Inflammatory macrophage (primary cell): ENCODE measurements at places on chromosomes 13 and 19.

DNA sequence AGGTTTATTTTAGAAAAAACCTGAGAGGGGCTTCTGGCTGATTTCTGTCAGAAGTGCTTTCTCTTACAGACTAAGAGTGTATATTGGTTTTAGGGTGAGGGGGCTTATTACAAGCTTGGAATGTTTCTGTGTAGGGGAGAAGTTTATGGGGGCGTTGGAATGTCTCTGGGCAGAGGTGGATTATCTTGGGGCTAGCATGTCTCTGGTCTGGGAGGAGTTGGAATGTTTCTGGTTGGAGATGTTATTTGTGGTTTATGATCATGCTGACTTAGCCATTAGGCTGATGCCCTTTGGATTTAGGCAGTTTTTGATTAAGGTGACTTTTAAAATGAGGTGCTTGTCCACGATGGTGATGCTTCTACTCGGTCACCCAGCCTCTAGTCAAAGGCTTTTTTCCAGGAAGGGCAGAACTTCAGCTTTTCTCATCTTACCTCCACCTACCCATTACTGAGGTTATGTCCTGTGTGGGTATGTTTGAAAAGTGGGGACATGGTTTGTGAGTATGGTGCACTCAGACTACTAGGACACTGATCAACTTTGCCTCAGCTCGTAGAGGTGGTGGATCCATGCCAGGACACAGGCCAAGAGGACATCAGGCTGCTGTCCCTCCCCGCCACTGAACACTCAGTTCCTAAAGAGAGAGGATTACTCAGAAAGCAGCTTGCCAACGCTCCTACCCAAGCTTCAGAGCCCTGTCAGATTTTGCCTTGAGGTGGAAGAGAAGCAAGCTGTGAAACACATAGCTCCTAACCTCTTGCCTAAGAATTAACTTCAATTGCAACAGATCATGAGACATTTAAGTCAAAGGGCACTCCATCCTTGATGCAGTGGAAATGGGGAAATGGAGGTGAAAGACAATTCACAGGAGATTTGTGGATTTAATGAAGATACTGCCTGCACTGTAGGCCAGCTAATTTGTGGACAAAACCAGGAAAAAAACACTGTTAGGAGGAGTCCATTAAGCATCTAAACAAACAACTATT, 63.6 kb downstream of the ZNF44 start:
- peak; percentile 8 for DNase-seq

DNA sequence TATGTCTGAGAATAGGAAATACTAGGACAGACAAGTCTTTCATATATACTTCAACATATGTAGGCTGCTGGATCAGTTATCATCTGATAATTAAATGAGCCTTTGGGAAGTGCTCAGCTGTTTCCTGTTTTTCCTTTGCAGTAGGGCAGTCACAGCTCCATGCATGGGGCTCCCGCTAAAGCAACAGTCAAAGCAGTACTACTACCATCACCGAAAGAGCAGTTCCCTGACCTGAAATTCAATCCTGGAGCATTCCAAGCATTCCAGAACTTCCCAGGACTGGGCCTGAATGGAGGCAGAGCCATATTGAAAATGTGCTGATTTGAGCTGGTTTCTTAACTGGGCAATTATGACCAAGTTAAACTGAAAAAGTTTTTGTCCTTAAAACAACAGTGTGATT, 20.5 kb downstream of the MICU2 start:
- no peak for DNase-seq

GRCh38 chr13:95197548-95197947, 103.7 kb downstream of the ABCC4 start:
- DNase-seq, result no peak

DNA sequence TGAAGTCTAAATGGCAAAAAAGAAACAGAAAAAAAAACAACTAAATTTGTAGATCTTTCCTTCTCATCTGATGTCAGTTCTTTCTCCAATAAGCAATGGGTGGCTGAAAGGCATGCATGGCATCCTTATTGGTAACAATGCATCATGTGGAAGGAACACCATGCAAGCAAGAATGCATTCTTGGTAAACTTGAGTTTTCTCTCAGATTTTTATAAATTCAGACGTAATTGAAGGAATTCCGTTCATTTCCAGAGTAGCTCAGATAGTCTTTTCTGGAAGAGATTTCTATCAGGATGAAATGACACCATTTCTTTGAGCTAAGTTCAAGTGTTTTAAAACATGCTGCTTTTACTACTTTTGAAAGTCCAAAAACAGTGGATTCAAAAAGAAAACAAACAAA, 373.0 kb downstream of the COG6 start:
- no peak for DNase-seq

DNA sequence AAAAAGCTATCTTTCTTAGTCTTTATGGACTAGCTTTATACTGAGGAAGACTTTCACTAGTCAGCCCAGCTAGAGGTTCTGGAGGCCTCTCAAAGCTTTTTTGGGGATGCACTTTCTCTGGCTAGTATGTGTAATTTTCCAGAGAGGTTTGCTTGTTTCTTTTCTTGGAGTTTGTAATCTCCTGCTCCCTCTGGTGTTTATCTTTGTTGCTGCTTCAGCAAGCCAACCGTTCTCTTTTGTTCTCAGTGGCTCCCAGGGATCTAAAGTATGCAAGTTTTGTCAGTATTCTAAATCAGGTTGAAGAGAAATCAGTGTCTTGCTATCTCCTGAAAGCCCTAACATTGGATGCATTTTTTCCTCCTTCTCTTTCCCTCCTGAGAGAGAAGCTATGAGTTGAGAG, 121.1 kb upstream of the MYO16 start:
- peak; percentile 48 for DNase-seq

- no peak for DNase-seq
These were observed 14.6 kb downstream of the JOSD2 start for GRCh38 chr19:50496189-50497021.

GRCh38 chr13:43251961-43252360, 228.6 kb downstream of the DNAJC15 start:
- DNase-seq, result no peak

DNA sequence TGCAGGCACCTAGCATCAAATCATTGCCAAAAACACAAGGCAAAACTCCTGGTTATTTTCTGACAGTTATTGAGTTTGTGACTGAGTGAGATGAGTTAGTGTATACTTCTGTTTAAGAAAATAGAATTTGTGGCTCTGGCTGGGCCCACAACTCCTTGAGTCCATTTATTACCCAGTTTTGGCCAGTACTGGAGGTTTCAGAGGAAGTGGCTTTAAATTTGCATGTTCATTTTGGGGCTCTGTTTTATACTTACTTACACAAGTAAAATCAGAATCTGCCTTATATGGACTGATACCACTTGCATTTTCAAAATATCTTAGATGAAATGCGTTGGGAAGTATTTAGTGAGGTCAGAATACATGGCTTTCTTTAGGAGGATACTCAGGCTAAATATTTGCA, 29.0 kb downstream of the TNFSF11 start:
- DNase-seq, result no peak

GRCh38 chr19:35056513-35057063, 15.1 kb downstream of the HPN start:
- no peak for DNase-seq

DNA sequence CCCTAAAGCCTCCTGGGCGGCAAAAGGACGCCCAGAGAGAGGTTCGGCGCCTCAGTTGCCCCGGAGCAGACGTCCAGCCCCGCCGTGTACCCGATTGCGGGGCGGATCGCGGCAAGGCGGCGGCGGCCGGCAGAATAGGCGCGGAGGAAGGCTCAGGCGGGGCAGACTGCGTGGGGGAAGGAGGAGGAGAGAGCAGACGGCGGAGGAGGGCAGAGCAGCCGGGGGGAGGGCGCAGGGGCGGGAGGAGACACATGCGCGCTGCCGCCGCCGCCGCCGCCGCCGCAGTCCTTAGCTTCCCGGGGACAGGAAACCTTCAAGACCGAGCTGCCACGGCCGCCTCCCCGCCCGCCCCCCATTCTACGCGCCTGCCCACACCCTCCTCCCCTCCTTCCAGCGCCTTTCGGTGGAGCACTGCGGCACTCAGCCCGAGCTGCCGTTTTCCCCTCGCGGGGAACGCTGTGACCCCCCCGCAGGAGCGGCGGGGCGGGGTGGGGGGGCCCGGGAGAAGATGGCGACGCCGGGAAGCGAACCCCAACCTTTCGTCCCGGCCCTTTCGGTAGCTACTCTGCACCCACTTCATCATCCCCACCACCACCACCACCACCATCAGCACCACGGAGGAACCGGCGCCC, at the start of gene LRCH1:
LRCH1 (plus strand) TSS at position 282 of the 632 bp plus-strand sequence; CDS start at position 509, 227 bp downstream.
- DNase-seq, result peak; percentile 83

GRCh38 chr13:26759907-26760831, at the start of gene GPR12:
Gene GPR12, minus strand, starts transcription at chr13:26760786. Its CDS starts 959 bp downstream, at chr13:26759827.
- no peak for DNase-seq
